Activated CD4-positive, CD25-positive, alpha-beta regulatory T cell (primary cell): ENCODE measurements at places on chromosomes 1 and 21.
A peak's percentile ranks its signal among the peaks of the same experiment; 100 is the strongest.

GRCh38 chr1:243363832-243364231, 108.0 kb downstream of the SDCCAG8 start:
- no peak for DNase-seq

DNA sequence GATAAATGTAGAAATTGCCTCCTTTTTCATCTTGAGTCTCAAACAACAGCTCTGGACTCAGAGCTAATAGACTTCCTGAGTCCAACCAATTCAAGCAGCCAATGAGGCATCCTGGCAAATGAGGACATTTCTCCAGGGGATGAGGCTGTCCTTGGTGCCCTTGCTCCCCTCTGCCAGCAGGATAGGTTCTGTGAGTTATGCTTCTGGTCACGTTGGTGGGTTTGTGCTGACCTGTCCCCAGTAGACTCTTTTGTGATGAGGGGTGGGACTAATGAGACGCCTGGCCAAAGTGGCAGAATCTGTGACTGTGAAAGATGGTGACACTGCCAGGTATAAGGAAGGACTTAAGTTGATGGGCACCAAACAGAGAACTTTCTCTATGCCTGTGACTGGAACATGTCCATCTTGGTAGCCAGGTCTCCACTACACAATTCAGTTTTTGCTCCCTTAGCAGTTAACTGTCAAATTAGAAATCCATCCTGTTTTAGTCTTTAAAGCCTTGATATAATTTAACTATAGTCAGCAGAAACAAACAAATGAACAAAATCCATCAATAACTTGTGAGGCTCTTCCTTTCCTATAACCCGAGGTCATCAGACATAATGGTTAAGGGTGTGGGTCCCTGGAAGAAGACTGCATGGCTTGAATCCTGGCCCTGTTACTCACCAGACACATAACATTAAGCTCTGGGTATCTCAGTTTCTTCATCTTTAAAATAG, 35.7 kb upstream of the THEM4 start:
- DNase-seq, result no peak

DNA sequence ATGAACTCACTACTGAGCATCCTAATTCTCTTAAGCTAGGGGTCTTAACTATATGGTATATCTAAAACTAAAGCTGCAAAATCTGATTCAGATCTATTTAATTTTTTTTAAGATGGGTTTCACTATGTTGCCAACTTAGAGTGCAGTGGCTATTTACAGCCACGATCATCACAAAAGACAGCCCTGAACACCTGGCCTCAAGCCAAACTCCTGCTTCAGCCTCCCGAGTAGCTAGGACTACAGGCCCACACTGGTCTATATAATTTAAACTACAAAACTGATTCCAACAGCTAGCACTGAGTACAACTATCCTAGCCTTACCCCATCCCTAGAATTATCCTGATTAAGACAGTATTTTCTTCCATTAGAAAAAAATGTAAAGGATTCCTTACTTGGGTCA, 37.1 kb downstream of the EIF4G3 start:
- no peak for DNase-seq

- no peak for DNase-seq
Measured at GRCh38 chr1:230149751-230150584, 82.9 kb downstream of the GALNT2 start.

DNA sequence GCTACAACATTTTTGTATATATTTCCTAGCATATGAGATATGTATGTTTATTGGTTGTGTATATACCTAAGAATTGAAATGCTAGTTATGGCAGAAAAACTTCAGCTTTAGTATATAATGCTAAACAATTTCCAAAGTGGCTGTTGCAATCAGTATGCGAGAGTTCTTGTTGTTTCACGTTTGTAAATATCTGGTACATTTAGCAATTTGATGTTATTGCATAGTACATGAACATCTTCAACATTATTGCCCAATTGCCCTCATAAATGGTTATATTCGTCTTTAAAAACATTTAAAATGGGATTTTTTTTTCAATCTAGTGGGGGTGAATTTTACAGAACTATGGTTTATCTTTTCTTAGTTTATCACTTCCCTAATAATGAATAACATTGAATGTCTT, 86.2 kb upstream of the HP1BP3 start:
- no peak for DNase-seq

DNA sequence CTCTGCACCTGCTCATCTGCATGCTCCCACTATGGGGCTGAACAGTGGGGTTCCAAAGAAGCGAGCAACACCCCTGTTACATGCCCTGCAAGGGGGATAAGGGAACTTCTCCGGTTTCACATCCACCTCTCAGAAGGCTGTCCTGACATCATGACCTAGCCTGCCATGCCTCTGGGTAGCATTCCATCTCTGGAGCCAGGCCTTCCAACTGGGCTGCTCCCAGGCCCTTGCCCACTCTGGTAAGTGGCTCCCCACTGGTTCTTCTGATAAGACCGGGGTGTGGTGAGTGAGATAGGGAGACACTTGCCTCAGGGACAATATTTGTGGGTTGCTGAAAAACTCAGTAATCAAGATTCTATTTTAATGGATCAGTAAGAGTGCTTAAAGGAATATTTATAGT, 57.8 kb downstream of the KCNJ15 start:
- no peak for DNase-seq

DNA sequence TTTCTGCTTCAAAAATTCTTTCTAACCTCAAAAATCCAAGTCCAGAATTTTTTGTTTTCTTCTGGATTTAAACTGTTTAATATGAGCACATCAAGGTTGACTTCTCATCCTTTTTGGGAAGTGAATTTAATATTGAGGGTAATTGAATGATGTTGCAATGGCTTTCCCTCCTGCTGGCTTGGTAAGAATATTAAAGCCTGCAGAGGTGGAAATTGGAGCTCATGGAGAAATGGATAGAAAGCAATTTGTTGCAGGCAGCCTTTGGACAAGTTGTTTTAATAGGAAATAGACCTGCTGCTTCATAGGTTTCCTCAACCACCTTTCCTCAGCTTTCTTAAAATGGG, 124.7 kb downstream of the SYT2 start:
- DNase-seq, result no peak

- no peak for DNase-seq
Measured at GRCh38 chr1:54745274-54745673, 19.0 kb downstream of the PARS2 start.

DNA sequence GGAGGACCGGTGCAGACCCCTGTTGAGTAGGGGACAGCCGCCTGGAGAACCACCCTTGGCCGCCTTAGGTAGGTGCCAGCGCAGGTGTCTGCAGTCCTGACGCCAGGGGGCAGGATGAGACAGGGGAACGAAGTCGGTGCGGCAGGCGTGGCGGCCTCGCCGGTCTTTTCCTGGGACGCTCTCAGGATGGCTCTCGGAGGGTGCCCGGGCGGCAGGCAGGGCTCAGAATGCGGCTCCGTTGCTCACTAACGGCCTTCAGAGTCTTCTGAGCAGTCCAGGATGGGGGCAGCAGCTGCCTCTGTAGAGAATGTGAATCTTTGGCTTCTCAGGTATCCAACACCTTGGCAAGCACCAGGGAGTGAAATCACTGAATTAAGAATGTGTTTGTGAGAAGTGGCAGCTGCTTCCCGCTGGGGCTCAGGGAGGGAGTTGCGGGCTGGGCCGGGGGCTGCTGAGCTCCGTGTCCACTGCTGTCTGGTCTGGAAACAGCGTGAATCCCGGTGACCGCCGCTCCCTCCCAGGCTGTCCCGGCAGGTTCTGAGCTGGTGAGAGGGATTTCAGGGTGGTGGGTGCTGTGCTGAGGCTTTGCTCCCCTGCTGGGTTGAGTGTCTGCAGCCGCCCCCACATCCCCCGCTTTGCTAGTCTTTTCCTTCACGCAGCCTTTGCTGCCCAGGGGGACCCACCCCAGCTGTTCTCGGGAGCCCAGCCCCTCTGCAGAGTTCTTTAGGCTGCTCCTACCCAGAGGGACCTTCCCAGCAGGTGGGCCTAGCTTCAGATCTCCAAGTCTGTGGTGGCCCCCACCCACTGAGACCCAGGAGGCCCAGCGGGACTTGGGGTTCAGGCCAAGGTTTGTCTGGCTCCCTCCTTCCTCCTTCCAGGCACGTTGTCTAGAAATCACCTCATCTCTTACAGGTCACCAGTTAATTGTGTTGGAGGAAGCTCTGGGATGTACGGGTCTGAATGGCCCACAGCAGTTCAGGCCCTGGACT, 11.1 kb upstream of the C1orf174 start:
- DNase-seq, result peak; percentile 55

DNA sequence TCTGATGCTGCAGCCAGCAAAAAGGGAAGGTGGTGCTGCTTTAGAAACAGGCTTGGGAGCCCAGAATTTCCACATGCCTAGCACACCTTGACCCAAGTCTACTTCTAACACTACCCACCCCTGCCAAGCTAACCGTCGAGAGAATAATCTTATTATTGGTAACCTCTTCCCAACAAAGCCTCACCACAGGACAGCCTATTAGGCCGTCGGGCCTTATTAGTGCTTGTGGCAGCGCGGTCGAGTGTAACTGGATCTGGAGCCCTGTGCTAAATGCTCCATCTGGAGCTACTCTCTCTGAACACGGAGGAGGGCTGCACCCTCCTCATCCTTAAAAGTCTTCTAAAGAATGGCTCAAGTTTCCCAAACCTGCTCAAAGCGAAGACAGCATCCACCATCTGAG, 165.5 kb upstream of the NFIA start:
- DNase-seq, result no peak

- DNase-seq, result no peak
Measured at GRCh38 chr21:42513151-42513984, at the start of gene SLC37A1. Gene SLC37A1, plus strand, starts transcription at chr21:42513852. Its CDS starts 4,603 bp downstream, at chr21:42518455.

DNA sequence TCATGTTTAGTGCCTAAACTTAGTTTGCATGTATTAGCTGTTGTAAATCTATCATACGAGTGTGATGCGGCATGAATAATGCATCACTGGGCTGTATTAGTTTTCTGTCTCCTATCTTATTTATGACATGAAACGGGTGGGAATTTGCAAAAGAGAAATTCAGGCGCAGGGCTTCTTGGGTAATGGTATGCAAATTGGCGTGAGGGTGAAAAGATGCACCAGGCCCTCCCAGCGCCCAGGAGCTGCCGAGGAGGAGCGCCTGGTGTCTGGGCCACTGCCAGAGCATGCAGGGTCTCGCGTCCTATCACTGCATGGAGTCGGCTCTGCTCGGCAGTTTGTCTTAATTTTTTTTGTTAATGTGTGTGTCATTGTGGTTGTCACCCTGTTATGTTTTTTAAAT, 82.9 kb upstream of the ACTL8 start:
- DNase-seq, result no peak

- no peak for DNase-seq
Measured at GRCh38 chr1:183106746-183107145, 79.3 kb upstream of the LAMC2 start.

DNA sequence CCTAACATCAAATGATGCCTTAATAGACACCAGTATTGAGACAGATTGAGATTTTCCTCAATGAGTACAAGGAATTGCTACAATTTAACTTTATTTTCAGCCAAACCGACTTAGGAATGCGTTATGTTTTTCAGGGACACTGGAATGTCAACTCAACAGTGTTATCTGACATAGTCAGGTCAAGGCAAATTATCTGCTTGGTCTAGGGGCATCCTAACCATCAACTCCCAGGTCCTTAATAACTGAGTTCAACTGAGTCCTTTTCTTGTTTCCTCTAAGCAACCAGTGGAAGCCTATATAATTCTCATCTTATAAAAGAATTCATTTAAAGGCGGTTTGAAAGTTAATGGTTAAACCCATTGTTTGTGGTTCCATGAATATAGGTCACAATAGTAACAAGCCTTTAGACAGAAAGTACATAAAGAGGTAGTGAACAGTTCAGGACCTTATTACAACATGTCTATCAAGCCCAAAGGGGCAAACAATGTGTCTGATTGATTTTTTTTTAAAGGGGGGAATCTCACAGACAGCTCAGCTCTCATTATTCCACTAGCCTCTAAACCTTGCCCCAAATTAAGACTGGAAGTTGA, 32.3 kb upstream of the NR5A2 start:
- no peak for DNase-seq

DNA sequence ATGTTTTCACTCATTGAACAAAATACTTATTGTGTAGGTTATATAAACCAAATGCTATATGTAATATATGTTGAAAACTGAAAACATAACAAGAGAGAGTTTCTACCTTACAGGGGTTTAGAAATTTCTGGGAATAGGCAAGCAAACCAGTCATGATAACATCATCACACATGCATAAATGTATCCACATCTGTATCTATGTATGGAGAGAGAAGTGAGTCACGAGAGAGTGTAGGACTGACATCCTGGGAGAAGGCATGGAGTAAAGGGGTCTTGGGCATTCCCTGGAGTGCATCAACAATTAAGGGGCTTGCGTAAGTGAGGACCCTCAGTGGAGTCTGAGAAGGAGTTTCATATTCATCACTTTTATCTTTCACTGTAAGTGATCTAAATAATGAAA, 65.5 kb downstream of the PCNX2 start:
- no peak for DNase-seq

DNA sequence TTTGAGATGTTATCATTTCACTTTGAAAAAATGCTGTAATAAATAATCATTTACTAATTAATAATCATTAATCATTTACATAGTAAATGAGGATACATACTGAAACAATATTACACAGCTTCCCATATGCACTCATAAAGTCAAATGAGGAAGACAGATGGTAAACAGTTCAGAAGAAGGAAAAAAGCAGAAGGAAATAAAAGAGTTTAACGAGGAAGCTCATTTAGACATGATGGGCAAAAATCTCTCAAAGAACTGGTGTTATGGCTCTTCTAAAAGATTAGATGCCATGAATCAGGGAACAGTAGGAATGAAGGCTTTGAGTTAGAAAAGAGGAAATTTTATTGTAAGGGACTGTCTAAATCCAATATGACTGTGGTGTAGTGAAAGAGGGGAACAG, 347.6 kb downstream of the PTPRC start:
- no peak for DNase-seq

DNA sequence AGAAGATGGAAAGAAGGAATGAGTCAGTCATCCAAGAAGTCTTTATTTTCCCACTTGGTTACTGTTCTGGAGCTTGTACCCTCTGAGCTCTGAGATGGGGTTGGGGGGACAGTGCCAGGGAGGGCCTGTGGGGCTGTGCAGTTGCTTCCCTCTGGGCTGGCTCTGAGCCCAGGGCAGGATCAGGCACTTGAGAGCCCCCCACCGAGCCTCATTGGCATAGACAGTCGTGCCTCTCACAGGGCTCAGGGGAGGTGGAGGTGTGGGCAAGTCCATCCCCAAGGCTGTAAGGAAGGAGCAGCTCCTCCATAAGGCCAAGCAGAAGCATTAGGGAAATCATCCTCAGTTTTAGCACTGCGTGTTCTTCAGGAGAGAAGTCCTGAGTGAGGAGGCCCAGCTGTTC, 2.5 kb upstream of the ARL8A start:
- DNase-seq, result no peak

DNA sequence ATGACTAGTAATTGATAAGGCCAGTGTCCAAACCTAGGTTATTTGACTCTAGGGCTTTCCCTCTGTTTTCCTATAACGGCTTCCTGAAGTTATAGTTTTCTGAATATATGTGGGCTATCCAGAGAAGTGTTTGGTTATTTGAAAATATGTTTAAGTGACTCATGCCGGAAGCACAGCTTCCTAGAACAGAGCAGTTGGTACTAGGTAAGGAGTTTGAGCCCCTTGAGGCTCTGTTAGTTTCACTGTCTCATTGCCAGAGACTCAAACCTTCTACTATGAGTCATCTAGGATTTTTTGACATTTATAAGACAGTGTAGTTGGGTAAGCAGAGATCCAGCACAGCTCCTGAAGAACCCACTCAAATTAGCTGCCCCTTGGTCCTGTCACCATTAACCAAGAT, 27.1 kb upstream of the LEPR start:
- no peak for DNase-seq
